ENCODE measurements at places on chromosomes 1 and 21.

- DNase-seq, result no peak
Observed at GRCh38 chr1:204476563-204476962, 18.0 kb downstream of the PIK3C2B start.

- DNase-seq, result no peak
Observed at GRCh38 chr1:93317207-93317606, 28.5 kb upstream of the DR1 start.

GRCh38 chr1:58901008-58901407, 117.2 kb upstream of the JUN start:
- DNase-seq, result no peak

GRCh38 chr1:6180268-6180706, at the start of gene CHD5:
Gene CHD5, minus strand, starts transcription at chr1:6180321. Its CDS starts 298 bp downstream, at chr1:6180023.
- no peak for DNase-seq

GRCh38 chr1:61362351-61362750, 280.0 kb downstream of the NFIA start:
- no peak for DNase-seq

- DNase-seq, result no peak
Observed at GRCh38 chr1:108012553-108012952, 47.6 kb upstream of the VAV3 start.

DNA sequence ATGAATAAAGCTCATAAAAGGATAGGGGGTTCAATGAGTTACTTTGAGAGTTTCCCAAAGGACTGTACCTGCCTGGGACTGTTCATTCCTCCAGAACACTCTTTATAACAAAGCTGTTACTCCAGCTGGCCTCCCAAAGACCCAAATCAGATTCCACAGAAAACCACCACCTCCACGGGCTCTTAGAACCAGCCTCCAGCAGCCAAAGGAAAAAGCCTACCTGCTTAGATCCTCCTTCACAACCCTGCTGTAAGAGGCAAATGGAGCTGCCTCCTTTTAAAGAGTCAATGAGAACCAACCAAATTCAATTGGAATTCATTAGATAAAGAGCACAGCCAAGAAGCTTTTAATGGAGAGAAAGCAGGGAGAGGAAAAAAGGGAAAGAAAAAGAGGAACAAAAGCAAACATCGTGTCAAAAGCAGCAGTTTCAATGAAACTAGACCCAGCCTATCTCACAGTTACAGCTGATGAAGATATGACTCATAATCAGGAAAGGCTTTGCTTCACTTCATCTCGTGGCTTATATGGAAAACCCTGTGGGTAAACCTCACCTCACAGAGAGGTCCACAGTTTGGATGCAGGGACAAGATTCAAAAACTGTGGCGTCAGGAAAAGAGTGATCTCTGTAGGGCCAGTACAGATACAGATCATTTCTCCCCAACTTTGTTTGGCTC, 27.8 kb upstream of the FMO4 start:
- DNase-seq, result no peak

DNA sequence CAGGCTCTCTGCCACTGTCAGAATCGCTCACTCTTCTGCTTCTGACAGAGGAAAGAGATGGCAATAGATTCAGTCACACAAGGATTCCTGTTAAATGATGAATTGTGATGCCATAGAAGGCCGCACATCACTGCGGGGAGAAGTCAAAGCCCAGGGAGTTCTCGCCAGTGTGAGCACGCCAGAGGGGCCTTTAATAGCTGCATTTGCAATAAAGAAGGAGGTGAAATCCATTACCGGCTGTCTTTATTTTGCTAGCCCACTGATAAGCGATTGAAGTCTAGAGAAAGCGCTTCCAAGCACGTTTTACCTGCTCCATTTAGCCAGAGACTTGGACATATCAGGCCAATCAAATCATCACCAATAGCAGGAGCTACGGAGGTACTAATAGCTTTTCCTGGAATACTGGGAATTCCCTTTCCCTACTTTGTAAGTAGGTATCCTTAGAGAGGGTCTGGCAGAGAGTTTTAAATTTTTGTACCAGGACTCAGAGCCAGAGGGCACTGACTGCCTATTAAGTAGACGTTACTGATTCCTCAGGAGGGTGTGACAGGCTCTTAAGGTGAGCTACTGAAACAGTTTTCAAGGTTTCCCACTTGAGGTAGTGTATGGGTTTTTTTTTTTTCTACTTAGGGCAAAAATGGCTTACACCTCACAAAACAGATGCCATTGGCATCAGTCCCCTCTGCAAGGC, 10.2 kb upstream of the TARBP1 start:
- no peak for DNase-seq

- peak; percentile 66 for DNase-seq
Observed at GRCh38 chr1:41516168-41517061, 31.9 kb upstream of the EDN2 start.
